Stimulated activated CD8-positive, alpha-beta memory T cell treated with anti-CD3 and anti-CD28 coated beads, Interleukin-15, amount 100 ng/mL, for 1 hour (primary cell): ENCODE measurements at places on chromosomes 4 and X.

GRCh38 chr4:20326460-20326859 is 74.8 kb downstream of the SLIT2 start:
- DNase-seq = no peak

- peak; percentile 37 for DNase-seq
Observed at GRCh38 chrX:40651620-40652223, 4.4 kb upstream of the CXorf38 start.

DNA sequence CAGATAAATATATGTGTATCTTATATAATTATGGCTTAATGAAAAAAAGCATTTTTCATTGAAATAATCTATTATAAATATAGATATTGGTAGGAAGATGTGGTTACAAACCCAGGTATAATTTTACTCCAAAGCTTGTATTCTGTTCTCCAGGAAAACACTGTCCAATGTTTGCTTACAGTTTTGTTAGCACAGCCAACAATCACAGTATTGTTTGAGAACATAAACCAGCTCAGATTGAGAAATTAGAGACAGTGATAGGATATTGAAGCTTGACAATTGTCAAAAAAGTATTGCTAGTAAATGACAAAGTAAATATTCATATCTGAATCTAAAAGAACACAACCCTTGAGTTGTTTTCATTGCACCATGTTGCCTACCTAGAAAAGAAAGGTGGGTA is 228.8 kb downstream of the ADGRL3 start:
- DNase-seq = no peak

DNA sequence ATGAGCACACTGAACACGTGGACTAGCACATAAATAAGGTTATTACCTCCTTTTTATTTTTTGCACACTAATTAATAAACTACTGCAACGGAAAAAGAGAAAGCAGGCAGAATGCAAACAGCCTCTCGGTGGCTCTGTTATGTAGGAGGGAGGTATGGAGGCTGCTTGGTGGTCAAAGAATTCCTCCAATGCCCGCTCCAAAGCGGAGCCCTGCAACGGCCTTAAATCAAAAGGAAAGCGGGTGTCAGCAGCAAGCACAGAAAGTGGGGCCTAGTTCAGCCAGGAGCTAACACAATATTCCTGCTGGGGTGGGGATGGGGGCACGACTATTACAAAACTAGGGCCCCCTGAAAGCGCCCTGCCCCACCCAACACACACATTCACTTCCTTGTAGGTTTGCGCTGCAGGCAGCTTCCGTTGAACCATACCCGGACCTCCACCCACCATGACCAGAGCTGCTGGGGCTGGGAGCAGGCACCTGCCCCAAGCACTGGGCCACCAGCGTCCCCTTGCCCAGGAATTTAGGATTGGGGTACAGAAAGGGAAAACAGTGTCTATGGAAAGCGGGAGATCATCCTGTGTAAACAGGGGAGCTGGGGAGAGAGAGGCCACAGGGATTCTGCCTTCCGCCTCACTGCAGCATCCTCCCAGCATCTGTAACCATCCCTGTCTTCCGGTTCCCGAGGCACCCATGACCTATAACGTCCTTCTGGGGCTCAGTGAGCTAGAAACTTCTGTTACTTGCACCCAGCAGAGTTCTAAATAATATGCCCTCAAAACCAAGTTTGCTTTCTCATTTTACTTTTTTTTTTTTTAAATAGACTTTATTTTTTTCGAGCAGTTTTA is 57.1 kb upstream of the DDX3X start:
- no peak for DNase-seq

GRCh38 chrX:153643431-153644351 is 3.3 kb upstream of the DUSP9 start:
- DNase-seq = no peak

GRCh38 chr4:175947117-175947722 is 118.4 kb upstream of the WDR17 start:
- DNase-seq = no peak

DNA sequence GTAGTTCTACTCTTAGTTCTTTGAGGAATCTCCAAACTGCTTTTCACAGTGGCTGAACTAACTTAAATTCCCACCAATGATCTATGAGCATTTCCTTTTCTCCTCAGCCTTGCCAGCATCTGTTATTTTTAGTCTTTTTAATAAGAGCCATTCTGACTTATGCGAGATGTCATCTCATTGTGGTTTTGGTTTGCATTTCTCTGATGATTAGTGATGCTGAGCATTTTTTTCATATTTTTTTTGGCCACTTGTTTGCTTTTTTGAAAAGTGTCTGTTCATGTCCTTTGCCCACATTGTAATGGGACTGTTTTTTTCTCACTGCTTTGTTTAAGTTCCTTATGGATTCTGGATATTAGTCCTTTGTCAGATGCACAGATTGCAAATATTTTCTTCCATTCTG is 21.5 kb upstream of the PHKA1 start:
- no peak for DNase-seq

DNA sequence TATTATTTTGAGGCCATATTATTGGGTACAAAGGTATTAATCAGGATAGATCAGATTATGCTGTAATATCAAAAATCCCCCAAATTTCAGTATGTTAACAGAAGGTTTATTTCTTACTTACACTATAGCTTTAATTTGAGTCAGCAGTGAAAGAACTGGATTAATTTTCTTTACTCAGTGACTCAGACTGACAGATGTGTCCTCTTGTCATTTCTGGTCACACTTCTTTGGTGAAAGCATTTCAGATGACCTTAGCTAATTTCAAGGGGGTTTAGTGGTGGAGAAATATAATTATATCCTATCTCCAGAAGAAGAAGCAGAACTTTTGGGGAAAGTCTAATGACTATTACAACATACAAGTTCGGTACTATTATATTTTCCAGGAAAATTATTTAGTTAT is 12.4 kb downstream of the DDIT4L start:
- DNase-seq = no peak

DNA sequence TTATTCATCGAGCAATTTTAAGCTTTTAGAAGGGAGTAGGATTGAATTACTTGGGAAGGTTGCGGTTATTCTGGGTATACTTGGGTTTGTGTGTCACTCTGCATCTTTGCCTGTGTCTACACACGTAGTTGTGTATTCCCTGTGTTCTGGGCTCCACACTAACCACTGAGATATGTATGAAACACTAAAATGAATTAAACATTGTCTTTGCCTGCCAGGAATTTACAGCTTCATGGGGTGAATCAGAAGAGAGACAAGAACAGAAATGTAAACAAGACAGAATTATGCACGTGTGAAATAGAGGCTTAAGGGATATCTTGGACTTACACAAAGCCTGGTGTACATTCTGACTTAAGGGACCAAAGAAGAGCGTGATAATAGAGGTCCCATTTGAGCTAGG is 228.5 kb downstream of the AFF2 start:
- no peak for DNase-seq

DNA sequence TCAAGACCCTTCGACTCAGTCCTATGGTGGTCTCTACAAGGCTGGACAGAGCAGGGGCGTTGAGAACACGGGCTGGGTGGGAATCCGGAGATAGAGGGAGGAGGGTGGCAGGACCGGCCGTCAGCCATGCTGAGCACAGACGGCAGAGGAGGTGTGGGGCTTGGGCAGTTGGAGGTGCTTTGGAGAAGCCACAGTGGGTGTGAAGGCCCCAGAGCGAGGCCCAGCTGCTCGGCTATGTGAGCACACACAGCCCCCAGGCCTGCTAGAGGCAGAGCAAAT is 4.2 kb downstream of the PDE6B start:
- DNase-seq = no peak

GRCh38 chrX:56726605-56727004 is 2.4 kb upstream of the NBDY start:
- no peak for DNase-seq

DNA sequence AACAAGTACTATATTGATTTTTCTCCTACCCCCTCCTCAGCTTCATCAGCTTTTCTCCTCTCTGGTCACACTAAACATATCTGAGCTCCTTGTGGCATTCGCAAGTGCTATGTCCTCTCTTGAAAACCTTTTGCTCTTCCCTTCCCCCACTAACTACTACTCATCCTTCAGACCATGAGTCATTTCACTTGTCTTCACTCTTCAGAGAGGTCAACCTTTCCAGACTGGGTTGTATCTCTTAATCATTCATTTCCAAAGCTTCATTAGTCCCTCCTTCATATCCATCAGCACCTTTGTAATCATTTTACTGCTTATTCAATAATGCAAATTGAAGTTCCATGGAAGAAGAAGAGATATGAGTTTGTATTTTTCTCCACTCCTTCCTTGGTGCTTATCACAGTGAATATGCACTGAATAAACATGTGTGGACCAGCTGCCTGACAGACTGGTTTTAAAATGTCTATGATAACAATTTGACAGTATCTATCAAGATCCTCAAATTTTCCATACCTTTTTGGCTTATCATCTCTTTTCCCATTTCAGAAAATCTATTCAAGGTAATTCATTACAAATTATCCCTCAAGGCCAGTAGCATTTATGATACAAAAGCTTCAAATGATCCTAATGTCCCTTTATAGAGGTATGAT is 28.4 kb downstream of the DDX60L start:
- no peak for DNase-seq

DNA sequence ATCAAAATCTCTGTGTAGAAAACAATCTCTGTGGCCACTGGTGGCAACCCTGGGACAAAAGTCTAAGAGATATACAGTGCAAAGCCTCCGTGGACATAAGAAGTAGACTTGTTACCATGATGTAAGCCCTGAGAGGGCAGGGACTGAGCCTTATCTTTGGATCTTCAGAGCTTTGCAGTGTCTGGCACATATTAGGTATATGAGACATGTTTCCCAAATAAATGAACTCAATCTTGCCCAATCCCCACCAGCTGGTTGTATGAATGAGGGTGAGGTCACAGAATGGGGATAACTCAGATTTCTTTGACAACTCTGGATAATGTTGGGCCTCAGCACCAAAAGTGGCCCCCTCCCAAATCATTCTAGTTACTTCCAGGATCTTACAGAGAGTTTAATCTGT is 511.4 kb upstream of the DIPK2B start:
- DNase-seq = no peak

DNA sequence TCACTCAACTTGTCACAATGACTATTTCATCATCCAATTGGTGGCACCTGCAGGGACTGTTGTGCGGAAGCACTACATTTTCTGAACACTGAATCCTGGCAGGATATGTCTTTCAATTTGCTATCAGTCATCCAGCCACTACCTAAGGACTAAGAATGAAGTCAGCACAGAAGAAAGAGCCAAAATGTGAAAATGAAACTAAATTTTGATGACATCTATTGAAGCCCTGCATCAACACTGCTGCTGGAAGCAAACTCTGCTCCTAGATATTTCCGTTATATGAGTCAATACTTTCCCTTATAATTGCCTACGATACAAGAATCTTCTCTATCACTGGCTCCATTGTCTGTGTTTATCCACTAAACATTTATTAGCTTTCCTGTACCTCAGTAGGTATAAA is 917.9 kb downstream of the RAPGEF2 start:
- no peak for DNase-seq

DNA sequence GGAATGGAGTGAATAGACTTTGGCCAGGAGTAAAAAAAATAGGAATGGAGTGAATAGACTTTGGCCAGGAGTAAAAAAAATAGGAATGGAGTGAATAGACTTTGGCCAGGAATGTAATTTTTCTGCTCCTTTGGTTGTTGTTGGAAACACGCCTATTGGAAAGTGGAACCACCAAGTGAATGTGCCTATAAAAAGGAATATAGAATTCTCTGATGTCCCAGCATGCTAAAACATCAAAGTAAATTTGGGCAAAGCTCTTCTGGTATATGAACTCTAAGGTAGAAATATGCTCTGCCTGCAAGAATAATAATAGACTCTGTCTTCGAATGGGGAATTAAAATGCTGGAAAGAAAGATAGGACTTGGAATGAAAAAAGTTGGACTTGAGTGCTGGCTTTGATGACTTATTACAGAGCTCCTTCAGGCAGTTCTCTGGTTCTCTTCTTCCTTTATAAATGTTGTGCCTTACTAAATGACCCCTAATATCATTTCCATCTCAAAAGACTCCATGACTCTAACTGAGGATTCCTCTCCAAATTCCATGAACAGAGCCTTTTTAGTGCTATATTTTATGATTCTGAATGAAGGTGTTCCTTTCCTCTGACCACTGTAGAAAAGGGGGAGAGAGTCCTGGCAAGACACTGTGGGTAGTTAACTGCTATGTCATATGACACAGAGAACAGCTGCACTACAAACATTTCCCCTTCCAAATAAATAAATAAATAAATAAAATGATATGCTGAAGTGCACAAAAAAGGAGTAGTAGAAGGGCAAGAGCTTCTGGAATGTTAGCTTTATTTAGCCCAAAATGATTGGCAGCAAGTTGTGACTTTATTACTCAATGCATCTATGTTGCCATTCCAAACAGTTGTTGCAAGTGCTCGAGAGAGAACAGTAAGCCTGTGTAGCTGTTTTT is 13.5 kb upstream of the GBA3 start:
- DNase-seq = no peak

- no peak for DNase-seq
Observed at GRCh38 chr4:96598465-96598864, 758.6 kb downstream of the PDHA2 start.

DNA sequence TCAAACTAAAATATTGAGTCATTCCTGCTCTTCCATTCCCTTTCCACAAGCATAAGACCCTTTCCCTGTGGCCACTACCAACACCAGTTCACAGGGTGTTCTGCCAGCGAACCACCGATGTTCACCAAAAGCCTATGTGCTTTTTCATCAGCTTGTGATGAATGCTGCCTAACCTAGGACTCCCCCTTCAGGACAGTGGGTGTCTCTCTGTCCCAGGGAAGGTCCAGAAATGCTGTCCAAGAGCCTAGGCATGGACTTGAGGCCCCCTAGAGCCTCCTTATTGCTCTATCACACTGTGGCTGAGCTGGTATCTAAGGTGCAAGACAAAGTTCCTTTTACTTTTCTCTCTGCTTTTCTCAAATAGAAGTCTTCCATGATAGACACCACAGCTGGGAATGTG is 1015.6 kb downstream of the PCDH19 start:
- no peak for DNase-seq

GRCh38 chr4:172830295-172830764 is 338.3 kb upstream of the GALNT7 start:
- no peak for DNase-seq

DNA sequence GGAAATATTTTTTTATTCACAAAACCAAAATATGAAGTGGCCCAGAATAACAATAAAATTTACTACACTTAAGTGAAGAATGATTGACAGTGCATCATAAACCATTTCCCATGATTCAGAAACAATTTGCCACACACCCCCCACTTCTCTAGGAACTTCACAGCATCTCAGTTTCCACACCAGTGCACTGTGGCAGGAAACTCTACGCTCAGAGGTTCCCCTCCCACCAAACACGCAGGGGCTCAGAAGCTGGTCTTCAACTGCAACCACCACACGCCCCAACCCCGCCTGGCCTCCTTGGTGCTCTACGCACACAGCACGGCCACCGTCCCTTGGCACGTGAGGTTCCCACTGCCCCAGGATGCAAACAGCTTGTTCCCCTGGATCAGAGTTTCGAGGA is 63.7 kb downstream of the ZFYVE28 start:
- no peak for DNase-seq
